ENCODE measurements at places on chromosomes 4 and X. TPM values are rescaled to one million over a fixed set of nuclear protein-coding genes. Genes with fewer than 3 reads are reported as not detected.

DNA sequence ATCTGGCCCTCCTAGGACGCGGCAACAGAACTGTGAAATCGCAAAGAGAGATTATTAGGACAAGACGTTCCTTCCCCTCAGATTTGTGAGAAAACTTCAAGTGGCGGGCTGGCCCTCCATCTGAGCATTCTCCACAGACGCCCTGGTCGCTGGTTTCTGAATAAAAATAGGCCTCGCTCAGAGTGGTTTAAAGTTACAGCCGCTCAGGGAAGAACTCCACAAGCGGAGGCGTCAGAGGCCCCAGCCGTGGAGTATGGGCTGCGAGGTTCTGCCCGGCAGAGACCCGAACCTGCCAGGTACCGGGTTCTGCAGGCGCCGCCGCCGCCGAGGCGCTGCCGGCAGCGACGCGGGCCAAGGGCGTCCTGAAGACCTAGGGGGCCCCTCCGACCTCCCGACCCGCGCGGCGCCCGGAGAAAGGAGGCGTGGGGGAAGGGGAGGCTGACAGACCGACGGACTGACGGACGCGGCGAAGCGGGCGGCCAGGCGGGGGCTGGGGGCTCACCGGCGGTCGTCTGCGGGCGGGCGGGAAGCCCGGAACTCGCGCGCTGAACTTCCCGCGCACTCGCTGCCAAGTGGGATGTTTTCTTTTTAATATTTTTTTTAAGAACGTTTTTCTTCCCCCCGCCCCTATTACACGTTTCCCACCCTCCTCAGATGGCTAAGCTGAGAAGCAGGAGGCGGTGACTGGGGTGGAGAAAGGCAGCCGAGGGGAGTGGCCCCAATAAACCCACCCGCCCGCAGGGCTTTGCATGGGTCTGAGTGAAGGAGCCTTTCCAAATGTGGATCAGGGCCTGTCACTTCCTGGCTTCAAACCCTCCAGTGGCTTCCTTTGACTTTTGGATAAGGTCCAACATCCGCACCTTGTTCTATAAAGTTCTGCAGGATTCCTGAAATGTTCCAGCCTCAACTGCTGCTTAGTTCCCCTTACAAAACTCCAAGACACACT is at the start of gene PABPC4L:
PABPC4L (minus strand) TSS at position 574 of the 946 bp plus-strand sequence. CDS start 770 bp downstream, outside the sequence.
- peak; percentile 77 for DNase-seq

- DNase-seq: peak; percentile 55
Measured at GRCh38 chrX:118727686-118728339, 407 bp downstream of the IL13RA1 start.

GRCh38 chr4:53697016-53697685 is 105.9 kb upstream of the LNX1 start:
- DNase-seq: no peak

DNA sequence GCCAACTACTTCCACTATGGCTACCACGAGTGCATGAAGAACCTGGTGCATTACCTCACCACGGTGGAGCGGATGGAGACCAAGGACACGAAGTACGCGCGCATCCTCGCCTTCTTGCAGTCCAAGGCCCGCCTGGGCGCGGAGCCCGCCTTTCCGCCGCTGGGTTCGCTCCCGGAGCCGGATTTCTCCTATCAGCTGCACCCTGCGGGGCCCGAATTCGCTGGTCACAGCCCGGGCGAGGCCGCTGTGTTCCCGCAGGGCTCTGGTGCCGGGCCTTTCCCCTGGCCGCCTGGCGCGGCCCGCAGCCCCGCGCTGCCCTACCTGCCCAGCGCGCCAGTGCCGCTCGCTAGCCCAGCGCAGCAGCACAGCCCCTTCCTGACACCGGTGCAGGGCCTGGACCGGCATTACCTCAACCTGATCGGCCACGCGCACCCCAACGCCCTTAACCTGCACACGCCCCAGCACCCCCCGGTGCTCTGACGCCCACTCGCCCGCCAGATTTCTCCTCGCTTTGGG is 2.1 kb downstream of the HELT start:
- no peak for DNase-seq

- no peak for DNase-seq
Measured at GRCh38 chr4:83772685-83773084, 236.8 kb downstream of the GPAT3 start.

DNA sequence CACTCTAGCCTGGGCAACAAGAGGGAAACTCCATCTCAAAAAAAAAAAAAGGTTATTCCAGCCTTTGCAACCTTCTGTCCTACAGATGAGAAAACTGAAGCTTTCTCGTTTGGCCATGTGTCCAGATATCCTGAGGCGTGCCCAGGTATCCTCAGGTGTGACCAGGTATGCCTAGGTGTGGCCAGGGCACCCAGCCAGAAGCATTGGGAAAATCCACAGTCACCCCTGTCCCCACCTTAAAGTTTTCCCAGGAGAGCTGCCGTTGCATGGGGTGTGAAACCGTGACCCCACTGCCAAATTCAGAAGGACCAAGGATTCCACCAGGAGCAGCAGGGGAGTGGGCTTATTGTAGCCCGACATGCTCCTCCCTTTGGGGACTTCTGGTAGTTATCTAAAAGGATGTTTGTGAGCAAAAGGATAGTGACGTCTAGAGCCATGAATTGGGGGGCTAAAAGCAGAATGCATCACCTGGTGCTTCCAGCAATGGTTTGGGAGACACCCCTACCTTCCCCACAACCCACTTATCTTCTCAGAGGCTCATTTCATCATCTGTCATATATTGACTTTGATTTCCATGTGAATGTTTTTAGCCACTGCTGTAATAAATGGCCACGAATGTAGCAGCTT is 4.0 kb upstream of the DHRSX start:
- DNase-seq: no peak

GRCh38 chrX:117645639-117646038 is 471.0 kb downstream of the KLHL13 start:
- DNase-seq: no peak

DNA sequence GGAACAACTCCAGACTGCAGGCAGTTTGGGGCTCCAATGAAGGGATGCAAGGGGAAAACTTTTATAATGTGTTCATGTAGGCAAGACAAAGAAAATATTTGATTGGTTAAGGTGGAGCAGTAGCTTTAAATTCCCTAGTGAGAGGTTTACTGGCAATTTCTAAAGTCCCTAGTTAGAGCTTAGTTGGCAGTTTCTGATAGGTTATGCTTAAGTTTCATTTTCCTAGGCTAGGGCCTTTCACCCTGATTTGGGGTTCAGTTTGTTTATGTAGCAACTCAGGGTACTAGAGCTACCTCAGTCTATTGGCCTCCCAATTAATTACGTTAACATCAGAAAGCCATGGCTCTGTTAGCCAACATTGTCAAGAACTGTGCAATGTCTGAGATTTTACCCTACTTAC is 14.6 kb downstream of the BBS12 start:
- no peak for DNase-seq

- DNase-seq: no peak
Measured at GRCh38 chr4:1060121-1060520, 48.7 kb downstream of the FGFRL1 start.

DNA sequence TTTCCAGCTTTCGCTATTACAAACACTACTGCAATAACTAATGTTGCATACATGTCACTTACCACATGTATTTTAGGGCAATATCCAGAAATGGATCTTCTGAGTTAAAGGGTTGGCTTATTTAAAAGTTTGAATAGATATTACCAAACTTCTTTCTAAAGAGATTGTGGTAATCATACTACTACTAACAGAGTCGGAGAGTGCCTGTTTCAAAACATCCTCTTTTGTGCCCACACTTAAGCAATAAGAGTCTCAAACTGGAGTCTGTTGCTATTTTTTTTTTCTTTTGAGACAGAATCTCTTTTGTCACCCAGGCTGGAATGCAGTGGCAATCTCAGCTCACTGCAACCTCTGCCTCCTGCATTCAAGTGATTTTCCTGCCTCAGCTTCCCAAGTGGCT is 35.8 kb downstream of the FGFBP1 start:
- DNase-seq: no peak

- no peak for DNase-seq
Measured at GRCh38 chrX:136353526-136354093, 52.8 kb downstream of the ADGRG4 start.

DNA sequence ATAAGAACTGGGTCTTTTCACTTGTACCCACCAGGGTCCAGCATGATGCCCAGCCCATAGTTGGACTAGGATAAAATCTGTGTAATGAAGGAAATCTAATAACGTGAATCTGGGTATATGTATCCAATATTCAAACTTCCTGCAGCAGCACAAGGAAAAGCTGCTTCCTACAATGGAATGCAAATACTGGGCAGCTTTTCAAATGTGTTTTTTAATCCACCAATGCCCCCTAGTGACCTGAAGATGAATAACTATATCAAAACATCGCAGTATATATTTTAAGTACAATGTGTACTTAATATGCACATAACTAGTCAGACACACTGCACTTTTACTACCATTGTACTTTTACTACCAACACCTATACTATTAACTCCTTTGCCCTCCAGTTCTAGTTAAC is 5.3 kb downstream of the APOO start:
- peak; percentile 83 for DNase-seq

CPLX1 gene
- total RNA-seq: 1.3 TPM

GCNA gene
- 2.3 TPM for total RNA-seq
